ENCODE measurements at places on chromosomes 12 and 14.
A peak's percentile ranks its signal among the peaks of the same experiment; 100 is the strongest.

- no peak for DNase-seq
Measured at GRCh38 chr12:66036317-66036716, 94.2 kb downstream of the LLPH start.

- no peak for DNase-seq
Measured at GRCh38 chr12:31765931-31766330, 37.1 kb upstream of the AMN1 start.

DNA sequence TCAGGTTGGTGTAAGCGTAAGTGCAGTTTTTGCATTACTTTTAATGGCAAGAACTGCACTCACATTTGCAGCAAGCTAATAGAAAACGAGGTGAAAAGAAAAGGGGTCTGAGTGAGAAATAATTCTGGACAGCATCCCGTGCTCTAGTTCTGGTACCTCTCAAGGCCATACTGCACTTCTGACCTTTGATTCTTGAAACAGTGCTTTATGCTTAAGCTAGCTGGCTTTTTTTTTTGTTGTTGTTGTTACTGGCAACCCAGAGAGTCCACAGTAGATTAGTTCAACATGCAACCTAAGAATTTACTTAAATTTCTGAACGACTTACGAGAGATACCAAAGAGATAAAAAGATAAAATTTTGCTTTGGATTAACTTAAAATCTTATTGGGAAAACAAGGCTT is 75.2 kb upstream of the PRKD1 start:
- DNase-seq: no peak

- DNase-seq: no peak
Measured at GRCh38 chr12:112978163-112979040, at the start of gene OAS2. TSS of gene OAS2 (plus strand) at chr12:112978519. CDS start at chr12:112978609, 90 bp downstream.

DNA sequence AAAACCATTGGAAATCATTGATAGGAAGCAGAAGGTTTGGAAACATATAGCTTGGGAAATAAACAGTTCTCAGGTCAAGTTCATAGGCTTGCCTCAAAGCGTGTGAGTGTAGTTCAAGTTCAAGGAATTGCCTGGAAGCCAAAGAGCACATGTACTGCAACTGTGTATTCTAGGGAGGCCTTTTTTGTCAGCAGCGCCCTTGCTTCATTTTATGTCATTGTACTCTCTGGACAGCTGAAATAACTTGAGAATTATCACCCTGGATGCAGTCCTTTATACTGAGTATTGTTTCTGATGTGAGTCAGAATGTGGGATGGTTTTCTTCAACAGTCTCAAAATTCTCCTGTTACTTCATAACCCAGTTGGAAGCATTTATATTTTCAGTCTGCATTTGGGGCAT is 16.0 kb upstream of the EVL start:
- DNase-seq: no peak

- DNase-seq: no peak
Measured at GRCh38 chr14:102236026-102236425, 68.9 kb downstream of the MOK start.

DNA sequence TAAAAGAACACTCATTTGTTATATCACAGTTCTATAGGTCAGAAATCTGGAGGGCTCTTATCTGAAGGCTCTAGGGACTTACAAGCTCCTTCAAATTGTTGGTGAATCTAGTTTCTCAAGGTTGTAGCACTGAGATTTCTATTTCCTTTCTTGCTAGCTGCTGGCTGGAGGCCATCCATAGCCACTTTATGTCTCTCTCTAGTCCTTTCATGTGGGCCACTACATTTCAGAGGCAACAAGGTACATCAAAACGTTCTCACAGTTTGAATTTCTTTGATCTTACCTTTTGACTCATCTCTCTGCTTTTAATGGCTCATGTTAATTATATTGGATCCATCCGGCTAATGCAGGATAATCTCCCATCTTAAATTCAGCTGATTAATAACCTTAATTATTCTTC is 286.8 kb downstream of the DIO2 start:
- DNase-seq: no peak

DNA sequence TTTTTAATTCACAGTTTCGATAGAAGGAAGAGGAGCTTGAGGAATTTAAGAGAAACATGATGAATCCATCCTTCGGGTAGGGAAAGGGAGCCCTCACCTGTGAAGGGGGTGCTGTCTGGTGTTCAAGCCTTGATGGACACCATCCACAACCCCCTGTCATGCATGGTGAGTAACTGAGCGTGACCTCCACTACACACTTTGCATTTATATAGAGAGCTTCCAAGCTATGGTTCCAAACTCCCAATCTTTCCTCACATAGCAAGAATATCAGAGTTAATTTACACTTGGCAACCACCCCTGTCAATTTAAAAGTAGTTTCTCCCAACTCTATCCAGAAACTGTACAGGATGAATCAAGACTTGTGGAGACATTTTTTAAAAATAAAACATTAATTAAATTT is 13.1 kb upstream of the NID2 start:
- no peak for DNase-seq

DNA sequence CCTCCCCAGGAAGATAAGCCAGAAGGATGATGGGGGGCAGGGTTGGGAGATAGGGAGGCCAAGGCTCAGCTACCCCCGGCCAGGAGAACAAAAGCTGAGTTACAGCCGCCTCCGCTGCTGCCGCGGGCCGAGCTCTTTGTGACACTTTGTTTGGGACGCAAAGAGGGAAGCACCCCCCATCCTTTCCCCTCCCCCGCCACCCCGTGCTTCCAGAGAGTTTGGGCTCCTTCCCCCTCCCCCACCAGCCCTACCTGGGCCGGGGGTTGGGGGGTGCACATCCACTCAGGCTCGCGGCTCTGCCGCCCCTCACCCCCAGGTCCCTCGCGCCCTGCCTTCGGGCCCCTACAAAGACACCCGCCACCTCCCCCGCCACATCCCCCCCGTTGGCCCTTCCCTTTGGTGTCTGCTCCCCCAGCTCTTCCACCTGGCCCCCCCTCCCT is 799 bp downstream of the ZNF219 start:
- DNase-seq: peak; percentile 62

DNA sequence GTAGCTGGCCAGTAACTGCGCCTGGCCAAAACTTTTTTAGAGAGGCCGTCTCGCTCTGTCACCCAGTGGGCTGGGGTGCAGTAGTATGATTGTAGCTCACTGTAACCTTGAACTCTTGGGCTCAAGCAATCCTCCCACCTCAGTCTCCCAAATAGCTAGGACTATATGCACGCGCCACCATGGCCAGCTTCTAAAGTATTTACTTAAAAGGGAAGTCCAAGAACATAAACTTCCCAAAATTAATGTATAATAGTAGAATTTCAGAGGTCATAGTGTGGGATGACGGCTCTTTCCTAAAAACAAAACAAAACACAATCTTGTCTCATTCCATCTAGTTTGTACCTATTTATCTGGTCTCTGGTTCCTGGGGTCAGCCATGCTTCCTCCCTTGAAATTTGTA is 42.2 kb upstream of the FOS start:
- no peak for DNase-seq

DNA sequence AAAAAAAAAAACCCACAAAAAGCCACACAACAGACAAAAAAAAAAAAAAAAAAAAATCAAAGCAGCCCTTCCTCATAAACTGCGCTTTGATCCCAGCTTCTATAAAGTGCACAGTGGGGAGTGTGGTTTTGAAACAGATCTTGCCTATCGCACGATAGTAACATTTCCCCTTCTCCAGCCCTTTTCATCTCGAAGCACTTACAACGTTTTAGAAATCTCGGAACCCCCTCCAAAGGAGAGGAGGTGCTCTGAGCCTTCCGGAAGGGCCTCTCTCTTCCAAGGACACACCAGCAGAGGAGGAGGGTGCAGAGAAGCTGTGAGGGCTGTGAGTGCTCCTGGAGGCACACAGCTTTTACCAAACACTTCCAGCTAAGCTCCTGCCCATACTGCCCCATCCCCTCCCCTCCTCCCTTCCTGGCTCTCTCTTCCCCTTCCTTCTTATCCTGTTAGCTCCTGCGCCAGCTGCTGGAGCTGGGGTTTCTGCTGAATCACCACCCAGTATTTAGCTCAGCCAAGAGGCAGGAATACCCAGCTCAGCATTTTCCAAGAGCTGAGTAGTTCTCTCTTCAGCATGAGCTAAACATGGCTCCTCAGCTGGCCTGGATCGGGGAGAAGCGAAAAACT is 28.4 kb downstream of the SLC7A8 start:
- DNase-seq: peak; percentile 44

GRCh38 chr12:72275526-72275925 is 3.4 kb downstream of the TRHDE start:
- no peak for DNase-seq

- DNase-seq: no peak
Measured at GRCh38 chr12:76591476-76591875, 31.9 kb upstream of the OSBPL8 start.

DNA sequence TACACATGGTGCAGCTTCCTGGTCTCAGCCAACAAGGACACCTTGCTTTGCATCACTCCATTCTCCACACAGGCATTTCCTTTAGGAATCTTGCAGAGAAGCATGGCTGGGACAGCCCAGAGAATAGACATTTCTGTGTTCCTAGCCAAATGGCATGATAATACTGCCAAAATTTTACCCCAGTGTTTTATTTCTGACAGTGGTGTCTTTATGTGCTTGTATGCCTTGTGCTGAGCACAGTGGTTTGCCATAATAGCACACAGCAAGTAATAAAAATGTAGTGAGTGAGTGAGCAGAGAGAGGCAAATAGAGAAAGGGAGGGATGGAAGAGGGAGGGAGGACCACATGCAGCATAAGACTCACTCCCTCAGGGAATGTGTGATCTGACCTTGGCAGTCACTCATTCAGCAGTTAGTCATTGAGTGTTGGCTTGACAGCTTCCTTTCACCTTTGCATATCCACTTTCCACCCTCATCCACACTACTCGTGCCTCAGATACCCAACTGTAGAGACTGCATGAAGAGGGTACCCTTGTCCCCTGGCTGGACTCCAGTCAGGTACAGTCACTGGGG is 212.8 kb upstream of the CCDC196 start:
- DNase-seq: no peak

GRCh38 chr12:68451261-68452077 is 119.3 kb upstream of the MDM1 start:
- DNase-seq: no peak

Measured in WTC11 (cell line).